Neural cell (in vitro differentiated cells): ENCODE measurements at places on chromosomes 4 and X. TPM values are rescaled to one million over a fixed set of nuclear protein-coding genes. Genes with fewer than 3 reads are reported as not detected.

Gene GSX2
- 0.48 and 0.87 TPM in 2 replicates for polyA plus RNA-seq

Gene GPR173
- polyA plus RNA-seq = 26.9 and 30.8 TPM in 2 replicates

Gene NALF2
- polyA plus RNA-seq = 5.4 and 6.9 TPM in 2 replicates

Gene EXOC1L
- polyA plus RNA-seq = not detected in 2 replicates

Gene USP17L13
- not detected in 2 replicates for polyA plus RNA-seq

Gene TLR10
- 0.10 and 0.14 TPM in 2 replicates for polyA plus RNA-seq

Gene TMEM156
- not detected in 2 replicates for polyA plus RNA-seq

Gene VCX2
- polyA plus RNA-seq = not detected in 2 replicates

Gene VSIG1
- 0.14 TPM in 1 of 2 replicates, not detected in the other for polyA plus RNA-seq

Gene GATA1
- polyA plus RNA-seq = not detected in 2 replicates

Gene FATE1
- polyA plus RNA-seq = not detected in 2 replicates

Gene CXCL10
- not detected in 2 replicates for polyA plus RNA-seq

Gene MAGEE2
- polyA plus RNA-seq = 0.28 TPM in 1 of 2 replicates, not detected in the other

Gene TEX13B
- not detected in 2 replicates for polyA plus RNA-seq
